Osteoblast (primary cell): ENCODE measurements at places on chromosomes 2 and 18. TPM values are rescaled to one million over a fixed set of nuclear protein-coding genes. Genes with fewer than 3 reads are reported as not detected.

DNA sequence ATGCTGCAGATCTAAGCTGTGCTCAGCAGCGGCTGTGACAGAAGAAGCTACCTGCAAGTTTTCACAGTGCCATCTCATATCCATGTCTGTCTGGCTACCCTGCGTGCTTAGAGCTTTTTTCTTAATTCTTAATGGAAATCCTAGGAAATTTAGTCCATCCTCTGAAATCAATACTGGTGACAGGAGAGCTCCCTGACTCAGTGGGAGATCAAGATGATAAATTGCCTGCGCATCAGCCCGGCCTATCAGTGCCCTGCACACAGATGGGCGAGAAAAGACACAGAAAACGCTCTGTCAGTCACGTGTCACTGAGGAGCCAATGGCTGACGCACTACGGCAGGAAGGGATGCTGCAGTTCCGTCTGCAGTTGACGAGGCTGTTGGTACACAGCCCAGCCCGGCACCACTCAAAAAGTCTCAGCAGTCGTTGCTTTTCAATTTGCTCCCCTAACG is 819.6 kb upstream of the FSHR start:
- no peak for DNase-seq

Gene LRRC30
- not detected in 2 replicates for total RNA-seq

Gene RNF144A
- 15.9 and 18.0 TPM in 2 replicates for total RNA-seq

Gene CCL20
- total RNA-seq: 1.1 and 1.2 TPM in 2 replicates
